Kidney (tissue), 22 donors: ENCODE measurements at places on chromosomes 7 and 10.

GRCh38 chr7:21773326-21773725 lies 172.4 kb downstream of the CDCA7L start:
- no peak for DNase-seq

GRCh38 chr7:23377134-23377533 lies 78.0 kb downstream of the MALSU1 start:
- no peak for DNase-seq

GRCh38 chr7:157043745-157044144 lies 33.3 kb upstream of the MNX1 start:
- no peak for DNase-seq

GRCh38 chr7:117323305-117323850 lies 520 bp upstream of the WNT2 start:
- DNase-seq, result peak; percentile 17

DNA sequence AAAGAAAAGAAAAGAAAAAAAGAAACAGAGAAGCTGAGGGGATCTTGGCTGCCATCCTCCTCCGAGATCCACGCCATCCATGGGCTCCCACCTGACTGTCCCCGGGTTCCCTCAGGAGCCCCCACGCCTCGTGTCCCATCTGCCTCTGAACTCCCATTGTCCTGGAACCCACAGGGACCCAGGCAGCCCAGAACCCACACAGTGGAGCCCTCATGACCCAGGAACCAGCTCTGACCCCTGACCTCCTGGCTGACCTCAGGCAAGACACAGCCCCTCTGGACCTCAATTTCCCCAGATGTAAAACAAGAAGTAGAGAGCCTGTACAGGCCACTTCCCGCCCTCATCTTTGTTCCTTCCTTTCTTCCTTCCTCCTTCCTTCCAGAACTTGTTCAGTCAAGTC lies 40.4 kb downstream of the RASGEF1A start:
- DNase-seq, result peak; percentile 53

GRCh38 chr7:5689118-5689517 lies 92.3 kb downstream of the RNF216 start:
- DNase-seq, result no peak

DNA sequence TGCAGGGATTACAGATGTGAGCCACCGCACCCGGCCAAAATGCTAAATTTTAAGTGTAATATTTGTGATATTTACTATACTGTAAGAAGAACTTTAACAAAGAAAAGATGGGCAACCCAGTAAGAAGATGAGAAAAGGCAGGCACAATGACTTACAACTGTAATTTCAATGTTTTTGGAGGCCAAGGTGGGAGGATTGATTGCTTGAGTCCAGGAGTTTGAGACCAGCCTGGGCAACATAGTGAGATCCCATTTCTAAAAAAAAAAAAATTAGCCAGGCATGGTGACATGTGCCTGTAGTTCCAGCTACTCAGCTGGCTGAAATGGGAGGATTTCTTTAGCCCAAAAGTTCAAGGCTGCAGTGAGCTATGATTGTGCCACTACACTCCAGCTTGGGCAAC lies 11.7 kb upstream of the GATAD1 start:
- DNase-seq, result no peak

- DNase-seq, result peak; percentile 79
Measured at GRCh38 chr10:133166828-133167692, 7.0 kb downstream of the KNDC1 start.

GRCh38 chr7:39540320-39540719 lies 25.9 kb upstream of the YAE1 start:
- no peak for DNase-seq

GRCh38 chr7:46448478-46448877 lies 527.4 kb upstream of the IGFBP3 start:
- DNase-seq, result no peak

DNA sequence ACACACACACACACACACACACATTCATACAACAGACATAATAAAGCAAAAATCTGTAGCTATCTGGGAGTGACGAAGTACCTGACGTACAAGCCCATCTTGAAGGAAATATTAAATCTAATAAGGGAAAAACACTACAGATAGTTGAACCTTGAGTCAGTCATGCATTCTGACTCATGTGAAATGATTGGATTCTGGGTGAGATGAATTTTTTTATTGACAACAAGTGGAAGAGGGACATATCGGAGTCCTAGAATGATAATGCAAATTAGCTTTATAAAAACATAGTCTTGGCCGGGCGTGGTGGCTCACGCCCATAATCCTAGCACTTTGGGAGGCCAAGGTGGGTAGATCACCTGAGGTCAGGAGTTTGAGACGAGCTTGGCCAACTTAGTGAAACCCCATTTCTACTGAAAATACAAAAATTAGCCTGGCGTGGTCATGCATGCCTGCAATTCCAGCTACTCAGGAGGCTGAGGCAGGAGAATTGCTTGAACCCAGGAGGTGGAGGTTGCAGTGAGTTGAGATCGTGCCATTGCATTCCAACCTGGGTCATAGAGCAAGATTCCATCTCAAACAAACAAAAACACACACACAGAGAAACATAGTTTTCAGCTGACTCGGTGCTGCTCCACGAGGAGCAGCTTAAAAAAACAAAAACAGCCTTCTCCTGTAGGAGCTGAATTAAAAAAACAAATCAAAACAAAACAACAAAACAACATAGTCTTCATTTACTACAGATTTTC lies 154.4 kb upstream of the MKLN1 start:
- no peak for DNase-seq

GRCh38 chr10:48649349-48649944 lies 35.2 kb upstream of the WDFY4 start:
- DNase-seq, result no peak

GRCh38 chr10:18368682-18369081 lies 228.5 kb downstream of the CACNB2 start:
- no peak for DNase-seq

DNA sequence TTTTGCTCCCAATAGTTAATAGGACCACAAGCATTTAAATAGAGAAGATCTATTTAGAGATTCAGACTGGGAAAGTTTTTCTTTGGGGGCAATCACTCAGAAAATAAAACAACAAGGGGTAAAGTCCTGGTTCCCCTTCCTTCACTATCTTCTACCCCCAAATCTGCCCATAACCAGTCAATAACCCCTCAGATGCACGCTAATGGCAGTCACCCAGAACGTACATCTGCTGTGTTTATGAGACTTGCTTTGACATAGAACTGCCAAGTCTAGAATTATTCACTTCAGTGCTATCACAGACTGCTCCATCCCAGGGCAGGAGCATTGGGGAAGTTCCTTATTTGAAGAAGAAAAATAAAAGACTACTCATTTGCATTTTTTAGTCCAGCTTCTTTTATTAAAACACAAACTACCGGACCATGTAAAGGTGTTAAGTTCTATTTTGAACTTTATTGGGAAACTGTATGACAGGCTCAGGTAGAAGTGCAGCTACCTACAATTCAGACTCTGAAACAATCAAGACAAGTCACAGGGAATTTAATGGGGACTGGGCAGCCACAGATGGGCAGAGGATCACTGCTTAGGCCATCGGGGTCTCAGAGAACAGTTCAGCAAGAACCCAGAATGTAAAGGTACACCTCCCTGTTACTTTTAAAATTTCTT lies 38.4 kb downstream of the ANK3 start:
- DNase-seq, result no peak

- DNase-seq, result no peak
Measured at GRCh38 chr7:41918597-41918996, 215.7 kb upstream of the INHBA start.

DNA sequence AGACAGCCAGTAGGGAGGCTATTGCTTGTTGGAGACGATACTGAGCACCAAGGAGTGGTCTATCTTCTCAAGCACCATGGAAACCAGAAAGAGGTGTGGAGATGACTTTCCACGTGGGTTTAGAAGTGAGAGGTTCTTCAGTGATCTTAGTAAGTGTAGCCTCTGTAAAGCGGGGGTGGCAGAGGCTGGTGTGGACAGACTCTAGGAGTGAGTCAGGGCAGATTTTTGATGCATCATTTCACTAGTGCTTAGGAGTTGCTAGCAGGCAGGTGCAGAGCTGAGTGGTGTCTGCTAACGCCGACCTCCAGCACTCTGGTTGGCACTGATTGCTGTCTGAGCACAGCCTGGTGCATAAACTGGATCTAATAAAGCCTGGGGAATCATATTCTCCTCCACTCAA lies 78.4 kb upstream of the ADO start:
- DNase-seq, result no peak

DNA sequence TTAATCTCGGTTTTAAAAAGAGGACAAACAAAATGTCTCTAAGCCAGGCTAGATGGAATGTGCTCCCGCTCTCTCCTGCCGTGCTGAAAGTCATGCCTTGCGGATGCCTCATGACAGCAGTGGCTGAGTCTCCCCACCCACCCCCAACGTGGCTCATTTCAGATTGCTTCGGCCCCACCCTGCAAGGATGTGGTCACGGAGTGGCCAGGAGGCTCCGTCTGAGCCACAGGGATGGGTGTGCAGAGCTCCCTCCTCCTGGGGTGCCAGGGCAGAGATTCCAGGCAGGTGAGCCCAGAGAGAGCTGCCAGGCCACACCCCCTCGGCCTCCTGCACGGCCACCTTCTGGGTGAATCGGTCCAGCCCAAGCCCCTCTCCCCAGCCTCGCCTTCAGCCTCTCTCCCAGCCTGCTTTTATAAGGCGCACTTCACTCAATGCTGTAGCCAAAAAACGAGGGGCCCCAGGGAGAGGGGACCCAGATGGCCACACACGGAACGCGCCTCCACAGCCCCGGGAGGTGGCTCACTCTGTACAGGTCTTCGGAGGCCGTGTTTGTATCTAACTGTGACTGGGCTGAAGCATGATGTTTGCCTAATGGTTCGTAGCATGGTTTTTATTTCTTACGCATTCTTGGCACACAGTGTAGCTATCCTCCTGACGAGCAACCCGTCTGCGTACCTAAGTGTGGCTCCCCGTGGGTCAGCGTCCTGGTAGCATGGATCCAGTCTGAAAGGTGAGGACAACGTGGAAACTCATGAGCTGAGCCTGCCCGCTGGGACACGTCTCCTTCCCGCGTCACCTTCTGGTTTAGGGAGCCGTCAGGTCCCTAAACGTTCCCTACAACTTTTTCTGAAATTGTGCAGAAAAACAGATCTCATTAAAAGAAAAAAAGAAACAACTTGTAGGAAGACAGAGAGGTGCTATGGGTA lies 413.8 kb upstream of the FOXK1 start:
- no peak for DNase-seq

GRCh38 chr7:40327873-40328272 lies 193.1 kb downstream of the SUGCT start:
- no peak for DNase-seq

DNA sequence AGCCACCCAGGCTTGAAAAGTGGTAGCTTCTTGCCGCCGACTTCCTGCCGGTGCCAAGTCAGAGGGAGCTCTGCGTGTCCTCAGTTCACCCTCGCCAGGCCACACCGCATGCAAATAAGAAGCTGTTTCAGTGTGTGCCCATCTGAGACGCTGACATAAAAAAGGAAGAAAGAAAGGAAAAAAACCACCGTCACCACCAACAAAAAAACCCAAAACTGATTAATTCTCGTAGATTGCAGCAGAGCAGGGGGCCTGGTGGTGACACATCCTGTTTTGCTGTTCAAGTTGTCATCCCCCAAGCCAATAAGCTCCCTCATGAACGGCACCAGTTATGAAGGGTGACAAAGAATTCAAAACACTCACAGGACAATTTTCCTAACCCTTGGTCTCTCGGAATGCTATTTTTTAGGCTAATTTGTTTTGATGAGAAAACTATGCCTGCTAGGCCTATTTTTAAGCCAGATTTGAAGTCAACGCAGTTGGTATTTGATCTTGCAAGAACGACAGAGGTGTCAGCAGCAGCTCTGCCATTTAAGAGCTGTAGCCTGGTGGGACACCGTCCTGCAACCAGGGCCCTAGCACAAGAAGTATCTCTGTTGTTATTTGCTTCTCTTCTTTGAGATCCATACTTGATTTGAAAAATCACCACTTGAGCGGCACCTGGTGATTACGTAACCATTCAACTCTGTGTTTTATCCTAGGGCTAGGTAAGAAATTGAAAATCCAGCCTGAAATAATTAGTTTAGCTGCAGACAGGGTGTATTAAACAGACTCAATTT lies 145.6 kb downstream of the PFKFB3 start:
- no peak for DNase-seq

GRCh38 chr10:25493122-25493893 lies 318.5 kb downstream of the GPR158 start:
- DNase-seq, result no peak

DNA sequence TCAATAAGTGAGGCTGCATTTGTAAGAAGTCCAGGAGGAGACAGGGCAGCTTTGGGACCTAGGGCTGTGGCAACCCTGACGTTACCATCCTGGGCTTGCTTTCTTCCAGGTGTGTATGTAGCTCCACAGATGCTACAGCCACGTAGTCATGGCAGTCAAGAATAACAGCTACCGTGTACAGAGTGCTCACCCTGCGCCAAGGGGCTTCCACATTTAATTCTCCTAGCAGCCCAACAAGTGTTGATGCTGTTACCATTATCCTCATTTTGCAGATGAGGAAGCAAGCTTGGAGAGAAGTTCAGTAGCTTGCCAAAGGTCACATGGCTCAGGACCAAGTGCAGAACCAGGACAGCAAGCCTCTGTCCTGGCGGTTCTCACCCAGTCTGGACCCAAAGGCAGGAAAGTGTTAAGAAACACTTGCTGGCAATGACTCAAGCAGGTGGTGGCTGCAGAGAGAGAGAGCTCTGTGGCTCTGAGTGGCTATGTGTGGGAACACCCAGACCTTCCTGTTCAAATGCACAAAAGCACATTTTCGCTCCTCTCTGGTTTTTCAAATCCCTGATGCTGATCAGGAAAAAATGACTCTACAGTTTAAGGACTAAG lies 89.8 kb downstream of the CREM start:
- DNase-seq, result no peak

- no peak for DNase-seq
Measured at GRCh38 chr7:67947646-67948045, 951.0 kb downstream of the TYW1 start.

- no peak for DNase-seq
Measured at GRCh38 chr10:132484922-132485321, 52.7 kb upstream of the INPP5A start.

DNA sequence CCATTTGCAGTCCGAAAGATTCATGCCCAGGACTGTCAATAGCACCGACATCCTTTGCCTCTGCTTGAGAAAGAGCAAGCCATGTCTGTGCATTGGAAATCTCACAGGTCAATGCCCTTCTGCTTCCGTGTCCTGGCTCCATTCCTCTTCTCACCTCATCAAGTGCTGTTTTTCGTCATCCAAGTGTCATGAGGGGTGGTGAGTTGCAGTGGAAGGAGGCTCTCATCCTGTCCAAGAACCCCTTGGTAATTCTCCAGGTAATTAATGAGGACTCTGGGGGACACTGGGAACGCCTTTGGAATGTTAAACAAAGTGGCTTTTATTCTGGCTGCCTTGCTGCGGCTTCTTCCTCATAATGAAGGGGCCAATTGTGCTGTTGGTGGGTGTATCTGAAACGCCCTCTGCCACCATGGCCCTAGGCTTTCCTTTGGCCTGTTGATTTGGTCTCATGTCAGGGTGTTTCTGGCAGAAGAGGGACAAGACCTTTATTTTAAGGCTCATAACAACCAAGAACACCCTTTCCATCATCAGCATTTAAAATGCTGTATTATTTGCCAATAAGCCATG lies 57.7 kb downstream of the PPP1R3C start:
- no peak for DNase-seq

DNA sequence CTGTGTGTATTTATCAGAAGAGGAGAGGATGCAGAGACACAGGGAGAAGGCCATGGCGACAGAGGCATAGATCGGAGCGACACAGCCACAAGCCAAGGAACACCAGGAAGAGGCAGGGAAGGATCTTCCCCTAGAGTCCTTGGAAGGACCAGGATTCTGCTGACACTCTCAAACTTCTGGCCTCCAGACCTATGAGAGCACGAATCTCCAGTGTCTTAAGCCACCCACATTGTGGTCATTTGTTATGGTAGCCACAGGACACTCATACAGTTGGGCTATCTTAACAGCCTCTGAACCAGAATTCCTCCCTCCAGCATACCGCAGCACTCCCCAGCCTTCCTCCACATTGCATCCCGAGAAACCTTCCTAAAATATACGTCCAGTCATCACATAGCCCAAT lies 367.0 kb upstream of the MGMT start:
- DNase-seq, result no peak
